ENCODE measurements at places on chromosomes 5 and 9.

DNA sequence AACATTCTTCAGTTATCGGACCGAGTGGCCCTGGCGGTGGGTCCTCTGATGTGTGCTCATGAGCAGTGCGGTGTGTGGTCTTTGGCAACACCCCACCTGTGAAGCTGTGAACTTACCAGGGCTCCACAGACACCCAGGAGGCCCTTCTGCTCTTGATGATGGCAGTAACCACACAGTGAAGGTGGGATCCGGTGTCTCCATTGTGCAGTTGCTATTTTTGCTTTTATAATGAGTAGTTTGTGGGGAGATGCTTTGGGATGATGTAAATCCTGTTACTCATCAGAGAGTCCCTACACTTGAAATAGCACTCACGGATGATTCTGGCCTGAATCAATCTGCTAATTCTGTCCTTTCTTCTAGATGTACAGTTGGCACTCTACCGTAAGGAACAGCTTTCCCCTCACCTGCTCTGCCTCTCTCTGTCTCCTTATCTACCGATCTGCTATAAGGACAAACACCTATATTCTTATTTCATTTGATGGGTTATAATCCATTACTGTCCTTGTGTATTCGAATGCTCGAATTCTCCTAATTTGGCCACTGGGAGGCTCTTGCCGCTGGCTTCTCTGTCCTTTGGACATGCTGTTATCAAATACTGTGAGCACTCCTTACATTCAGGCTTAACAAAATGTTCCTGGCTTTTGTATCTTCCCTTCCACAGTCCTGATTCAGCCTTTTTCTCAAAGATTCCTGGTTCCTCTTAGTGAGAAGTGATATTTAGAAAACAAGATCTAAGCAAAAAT lies 20.2 kb downstream of the ATPSCKMT start:
- no peak for DNase-seq

- no peak for DNase-seq
These were observed 25.9 kb upstream of the SELENOP start for GRCh38 chr5:42837601-42838000.

DNA sequence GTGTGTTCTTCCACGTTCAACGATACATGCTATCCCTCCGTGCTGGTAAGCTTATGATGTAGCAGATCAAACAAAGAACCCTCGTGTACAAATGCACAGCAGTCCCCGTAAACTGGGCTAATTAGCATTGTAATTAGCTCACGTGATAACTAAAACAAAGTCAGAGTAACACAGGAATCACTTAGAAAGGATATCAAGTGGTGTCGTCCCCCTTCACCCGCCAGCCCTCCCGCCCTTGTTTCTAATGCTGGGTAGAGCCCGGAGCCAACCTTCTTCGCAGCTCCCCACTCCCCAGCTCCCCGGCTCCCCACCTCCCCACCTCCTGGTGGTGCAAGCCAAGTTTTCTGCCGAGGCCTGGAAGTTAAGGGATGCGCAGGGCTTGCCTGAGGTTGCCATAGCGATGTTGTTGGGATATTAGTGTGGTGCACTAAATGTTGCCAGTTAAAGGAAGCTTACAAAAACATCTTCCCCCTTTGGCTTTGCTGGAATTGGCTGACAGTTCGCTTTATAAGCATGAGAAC lies 357.9 kb upstream of the CCNH start:
- no peak for DNase-seq

DNA sequence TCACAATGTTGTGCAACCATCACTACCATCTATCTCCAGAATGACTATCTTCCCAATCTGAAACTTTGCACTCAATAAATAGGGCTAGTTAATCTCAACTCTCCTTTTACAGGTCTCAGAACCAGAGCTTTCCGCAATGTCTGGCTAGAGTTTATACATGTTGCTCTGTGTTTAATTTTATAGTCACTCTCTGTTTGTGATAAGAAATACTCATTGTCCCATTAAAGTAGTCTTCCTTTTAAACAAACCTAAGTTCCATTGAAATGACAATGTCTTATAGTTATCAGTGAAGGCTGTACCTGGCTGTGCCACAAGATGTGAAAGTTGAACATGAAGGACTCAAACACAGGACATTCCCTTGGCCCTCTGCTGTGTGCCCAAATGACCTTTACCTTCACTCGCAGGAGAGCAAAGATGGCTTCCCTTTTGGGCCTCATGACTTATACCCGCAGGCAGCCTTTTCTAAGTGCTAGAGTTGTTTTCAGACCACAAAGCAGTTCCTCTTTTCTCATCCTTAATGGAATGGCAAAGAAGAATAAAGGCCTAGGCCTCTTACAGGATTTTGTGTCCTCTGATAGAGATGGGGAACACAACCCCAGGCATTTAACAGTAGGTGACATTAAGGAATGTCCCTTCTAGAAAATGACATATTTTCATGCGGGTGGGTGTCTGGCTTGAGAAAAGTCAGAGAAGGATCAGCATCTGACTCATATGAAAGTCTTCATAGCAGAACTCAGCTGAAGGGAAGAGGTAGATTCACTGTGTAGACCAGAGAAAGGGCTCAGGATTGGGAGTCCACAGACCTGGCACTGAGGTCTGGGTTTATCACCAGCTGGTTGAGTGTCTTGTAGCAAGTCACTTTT lies 69.6 kb upstream of the ATP10B start:
- no peak for DNase-seq

DNA sequence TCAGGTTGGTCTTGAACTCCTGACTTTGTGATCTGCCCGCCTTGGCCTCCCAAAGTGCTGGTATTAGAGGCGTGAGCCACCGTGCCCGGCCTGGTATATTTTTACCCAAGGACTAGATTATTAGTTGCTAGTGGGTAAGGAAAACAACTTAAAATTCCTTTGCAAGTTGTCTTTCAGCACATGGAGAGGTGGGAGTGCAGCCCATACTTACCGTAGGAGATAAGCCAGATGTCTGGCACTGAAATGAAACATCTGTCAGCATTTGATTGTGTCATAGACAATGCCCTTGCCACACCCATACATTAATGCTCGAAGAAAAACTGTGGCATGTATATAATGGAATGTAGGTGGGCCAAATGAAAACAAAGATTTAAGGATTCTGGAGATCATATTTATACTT lies 36.6 kb upstream of the ANKH start:
- DNase-seq = peak; percentile 84

DNA sequence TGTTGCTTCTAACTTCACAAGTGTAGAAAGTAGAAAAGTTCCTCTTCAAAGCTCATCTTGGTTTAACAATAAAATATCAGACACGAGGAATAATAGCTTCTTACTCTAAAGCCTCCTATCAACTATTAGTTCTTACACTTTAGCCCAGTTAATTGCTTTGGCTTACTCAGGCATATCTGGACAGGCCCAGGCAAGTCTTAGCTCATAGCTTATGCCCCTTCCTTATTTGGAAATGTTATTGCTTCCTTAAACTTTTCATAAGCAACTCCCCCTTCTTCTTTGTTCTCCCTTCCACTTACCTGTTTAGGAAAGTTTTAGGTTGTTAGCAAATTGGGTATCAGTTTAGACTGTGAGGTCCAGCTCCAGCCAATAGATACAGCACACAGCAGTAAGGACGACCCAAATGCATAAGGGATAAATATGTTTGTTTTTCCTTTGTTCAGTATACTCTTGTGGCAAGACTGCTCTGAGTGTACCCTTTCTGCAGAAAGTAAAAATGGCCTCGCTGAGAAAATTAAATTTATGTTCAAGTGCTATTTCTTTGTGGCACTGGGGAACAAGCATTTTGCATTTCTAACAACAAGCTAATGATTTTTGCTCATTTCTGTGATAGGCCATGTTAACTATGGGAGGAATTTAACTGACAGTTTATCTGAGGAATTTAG lies 162.1 kb downstream of the SMC2 start:
- no peak for DNase-seq

- no peak for DNase-seq
These were observed 73.1 kb upstream of the SAP30L start for GRCh38 chr5:154372661-154373060.

GRCh38 chr5:137372773-137373160 lies 126.4 kb downstream of the SPOCK1 start:
- DNase-seq = no peak

DNA sequence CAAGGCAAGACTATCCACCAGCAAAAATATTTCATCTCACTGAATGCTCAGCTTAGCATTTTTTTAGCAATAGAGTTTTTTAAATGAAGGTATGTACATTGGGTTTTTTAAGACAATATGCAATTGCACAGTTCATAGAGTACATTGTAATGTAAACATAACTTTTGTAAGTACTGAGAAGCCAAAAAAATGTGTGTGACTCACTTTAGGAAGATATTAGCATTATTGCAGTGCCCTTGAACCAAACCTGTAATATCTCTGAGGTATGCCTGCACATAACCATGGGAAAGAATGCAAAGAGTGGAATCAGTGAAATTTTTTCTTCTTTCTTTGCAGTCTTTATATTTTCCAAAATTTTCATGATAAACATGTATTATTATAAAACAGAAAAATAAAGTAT lies 1533.3 kb upstream of the WWC1 start:
- DNase-seq = peak; percentile 12

- DNase-seq = no peak
These were observed 4.5 kb downstream of the TSTD2 start for GRCh38 chr9:97628668-97629067.

GRCh38 chr5:168962306-168962705 lies 338.6 kb downstream of the SLIT3 start:
- no peak for DNase-seq

DNA sequence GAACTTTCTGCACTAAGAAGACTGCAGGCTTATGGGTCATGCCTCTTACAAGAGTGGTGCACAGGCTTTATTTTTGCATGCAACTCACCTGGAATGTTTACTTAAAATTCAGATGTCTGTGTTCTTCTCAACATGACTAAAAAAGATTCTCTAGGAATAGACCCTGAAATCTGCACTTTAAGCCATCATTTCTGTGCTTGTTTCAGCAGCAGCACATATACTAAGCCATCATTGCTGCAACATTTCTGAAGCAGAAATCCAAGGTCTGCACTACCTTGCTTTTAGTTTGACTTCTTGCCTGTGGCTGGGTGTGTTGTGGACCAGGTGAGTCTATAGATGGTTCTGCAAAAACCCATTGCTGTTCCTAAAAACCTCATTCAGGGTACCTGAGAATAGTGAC lies 156.8 kb downstream of the CEP120 start:
- no peak for DNase-seq

GRCh38 chr9:37342895-37343294 lies 79.6 kb upstream of the GRHPR start:
- DNase-seq = no peak

GRCh38 chr9:68619072-68619471 lies 78.4 kb upstream of the TMEM252 start:
- no peak for DNase-seq

GRCh38 chr9:133852431-133852830 lies 114.3 kb upstream of the SARDH start:
- DNase-seq = no peak

- DNase-seq = no peak
These were observed 148.4 kb upstream of the TRPM3 start for GRCh38 chr9:71269859-71270258.

DNA sequence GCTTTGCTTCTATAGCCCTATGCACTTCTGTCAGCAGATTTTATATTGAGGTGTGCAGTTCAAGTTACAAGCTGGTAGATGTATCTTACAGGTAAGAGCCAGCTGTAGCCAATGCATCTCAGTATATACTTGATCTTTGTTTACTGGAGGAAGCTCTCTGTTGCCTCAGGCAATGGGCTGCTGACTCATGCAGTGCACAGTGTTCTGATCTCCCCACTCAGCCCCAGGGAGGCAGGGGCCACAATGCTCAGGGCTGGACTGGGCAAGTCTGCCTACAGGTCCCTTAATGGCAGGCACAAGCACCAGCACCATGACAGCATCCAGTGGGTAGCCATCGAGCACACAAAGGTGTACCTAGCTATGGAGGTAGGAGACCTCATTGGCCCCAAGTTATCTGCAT lies 178.8 kb upstream of the CDH10 start:
- no peak for DNase-seq

- no peak for DNase-seq
These were observed 14.1 kb downstream of the SEMA4D start for GRCh38 chr9:89483592-89484474.

- peak; percentile 61 for DNase-seq
These were observed 75.4 kb downstream of the TSSK1B start for GRCh38 chr5:113359419-113359818.

DNA sequence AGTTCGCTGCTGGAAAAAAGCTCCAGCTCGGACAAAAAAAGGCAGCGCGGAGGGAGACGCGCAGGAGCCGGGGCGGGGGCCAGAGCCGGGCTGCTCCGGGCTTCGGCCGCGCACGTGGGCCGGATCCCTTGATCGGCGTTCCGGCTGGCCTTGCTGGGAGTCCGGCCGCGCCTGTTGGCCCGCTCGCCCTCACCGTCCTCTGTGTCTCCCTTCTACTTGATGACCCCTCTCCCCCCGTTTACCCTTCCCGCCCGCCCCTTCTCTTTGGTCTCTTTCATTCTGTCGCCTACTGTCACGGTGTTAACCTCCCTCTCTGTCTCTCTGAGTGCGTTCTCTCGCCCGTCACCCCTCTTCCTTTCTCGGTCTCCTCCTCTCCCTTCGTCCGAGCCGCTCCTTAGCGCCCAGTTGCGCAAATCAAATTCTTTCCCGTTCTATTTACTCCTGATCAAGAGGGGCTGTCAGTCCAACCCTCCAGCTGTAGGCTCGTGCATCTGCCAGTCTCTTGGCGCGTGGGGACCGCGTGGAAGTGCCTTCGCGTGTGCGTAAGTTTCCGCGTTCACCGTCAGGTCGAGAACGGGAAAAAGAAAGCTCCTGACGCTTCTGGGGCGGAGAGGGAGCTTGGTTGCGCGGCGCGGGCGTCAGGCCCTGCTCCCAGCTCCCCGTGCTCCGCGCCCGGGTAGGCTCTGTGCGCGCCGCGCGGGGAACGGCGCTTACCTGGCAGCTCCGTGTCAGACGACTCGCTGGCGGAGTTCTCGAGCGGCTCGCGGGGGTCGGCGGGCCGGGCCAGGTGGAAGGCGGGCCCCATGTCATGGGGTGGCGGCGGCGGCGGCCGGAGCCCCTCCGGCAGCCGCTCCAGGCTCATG lies 798 bp downstream of the PITX1 start:
- DNase-seq = no peak

DNA sequence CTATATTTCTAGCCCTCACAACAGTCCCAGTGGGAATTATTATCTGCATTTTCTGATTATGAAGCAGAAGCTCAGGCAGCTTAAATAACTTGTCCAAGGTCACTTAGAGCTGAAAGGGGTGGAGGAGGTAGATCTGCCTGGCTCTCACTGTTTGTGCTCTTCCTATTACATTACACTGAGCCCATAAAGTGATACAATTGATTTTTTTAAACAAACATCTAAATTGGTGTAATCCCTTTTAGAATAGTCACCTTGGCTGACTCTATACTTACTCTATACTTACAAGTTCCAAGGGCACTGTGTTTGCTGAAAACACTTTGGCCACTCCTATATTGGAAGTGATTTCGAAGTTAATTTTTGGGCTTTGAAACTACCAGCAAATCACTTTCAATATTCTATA lies 144.7 kb downstream of the APBA1 start:
- no peak for DNase-seq

DNA sequence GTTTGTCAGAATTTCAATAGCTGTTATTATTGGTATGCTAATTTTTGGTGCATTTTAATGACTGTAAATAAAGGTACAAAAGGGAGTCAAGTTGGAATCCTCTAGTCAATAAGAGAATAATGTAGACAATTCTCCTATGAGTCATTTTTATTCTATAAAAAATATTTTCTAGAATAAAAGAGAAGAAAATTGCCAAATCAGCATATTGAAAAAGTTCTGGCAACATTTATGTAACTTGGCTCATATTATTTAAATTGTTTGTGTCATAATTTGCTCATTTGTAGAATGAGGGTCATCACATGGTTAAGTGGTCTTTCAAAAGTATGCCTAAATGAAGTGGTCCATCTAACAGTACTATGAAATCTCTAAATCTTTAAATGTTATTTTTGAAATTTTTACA lies 1719.8 kb upstream of the WWC1 start:
- DNase-seq = no peak

Measured in NCI-H226 (cell line).